ENCODE measurements at places on chromosomes 13 and 19. TPM values are rescaled to one million over a fixed set of nuclear protein-coding genes. Genes with fewer than 3 reads are reported as not detected.
A peak's percentile ranks its signal among the peaks of the same experiment; 100 is the strongest.

Gene TUBA3C
- total RNA-seq, result not detected

GRCh38 chr19:56838024-56838908 is 2.3 kb downstream of the PEG3 start:
- DNase-seq, result peak; percentile 80

- no peak for DNase-seq
Measured at GRCh38 chr19:48804496-48804895, 6.3 kb downstream of the BCAT2 start.

DNA sequence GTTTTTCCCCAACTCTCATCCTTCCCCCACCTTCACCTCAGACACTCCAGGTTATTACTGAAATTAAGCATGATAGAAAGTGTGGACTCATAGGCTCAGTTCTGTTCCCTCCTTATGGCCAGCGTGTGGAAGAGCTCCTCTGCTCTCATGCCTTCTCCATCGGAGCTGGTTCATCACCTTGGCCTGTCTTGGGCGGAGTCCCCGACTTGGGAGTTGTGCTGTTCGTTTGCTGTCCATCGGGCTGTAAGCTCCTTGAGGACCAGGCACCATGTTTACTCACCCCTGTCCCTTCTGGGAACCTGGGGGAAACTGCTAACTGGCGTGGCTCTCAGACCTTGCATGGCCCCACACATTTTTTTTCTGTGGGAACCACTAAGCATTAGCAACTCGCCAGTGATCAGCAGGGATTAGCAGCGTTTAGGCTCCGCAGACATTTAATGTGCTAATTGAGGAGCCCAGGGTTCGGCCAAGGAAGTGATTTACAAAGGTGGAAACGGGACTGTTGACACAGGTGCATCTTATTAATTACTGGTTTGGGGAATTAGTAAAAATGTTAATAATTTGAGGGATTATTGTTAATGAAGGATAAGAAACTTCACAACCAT is 123.8 kb downstream of the TM9SF2 start:
- DNase-seq, result no peak

DNA sequence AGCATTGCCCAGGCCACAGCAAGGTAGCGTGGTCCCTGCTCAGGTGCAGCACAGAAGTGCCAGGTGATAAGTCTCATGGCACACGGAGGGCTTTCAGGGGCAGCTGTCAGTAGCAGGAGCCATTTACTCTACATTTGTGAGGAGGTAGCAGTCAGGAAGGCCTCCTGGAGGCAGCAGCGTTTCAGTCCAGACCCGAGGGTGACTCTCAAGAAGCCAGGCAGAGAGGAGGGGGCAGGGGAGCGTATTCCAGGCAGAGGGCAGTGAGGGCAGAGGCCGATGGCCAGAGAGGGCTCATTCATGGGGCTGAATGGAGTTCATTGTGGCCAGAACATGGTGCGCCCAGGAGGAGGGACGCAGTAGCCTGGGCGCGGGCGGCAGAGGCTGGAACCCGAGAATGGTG is 8.9 kb downstream of the PIAS4 start:
- DNase-seq, result no peak
